Brain pericyte (primary cell): ENCODE measurements at places on chromosomes 4 and X.

GRCh38 chrX:2782778-2783177, 30.9 kb downstream of the XG start:
- no peak for DNase-seq

DNA sequence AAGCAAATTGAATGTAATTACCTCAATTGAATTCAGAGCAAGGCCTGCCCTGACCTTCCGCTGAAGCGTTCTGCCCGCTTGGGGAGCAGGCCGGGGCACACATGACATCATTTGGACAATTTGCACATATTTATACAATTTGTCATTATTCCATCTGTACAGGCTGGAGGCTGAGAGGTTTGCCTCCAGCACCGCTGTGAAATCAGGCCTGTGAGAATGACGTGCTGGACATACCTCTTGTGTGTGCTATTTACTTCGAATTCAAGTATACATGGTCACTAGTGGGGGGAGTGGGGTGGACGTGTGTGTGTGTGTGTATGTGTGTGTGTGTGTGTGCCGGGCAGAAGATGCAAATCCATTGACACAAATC, 285.6 kb downstream of the SHOX start:
- DNase-seq: no peak

GRCh38 chr4:155954118-155954685, 536 bp upstream of the CTSO start:
- DNase-seq: no peak

DNA sequence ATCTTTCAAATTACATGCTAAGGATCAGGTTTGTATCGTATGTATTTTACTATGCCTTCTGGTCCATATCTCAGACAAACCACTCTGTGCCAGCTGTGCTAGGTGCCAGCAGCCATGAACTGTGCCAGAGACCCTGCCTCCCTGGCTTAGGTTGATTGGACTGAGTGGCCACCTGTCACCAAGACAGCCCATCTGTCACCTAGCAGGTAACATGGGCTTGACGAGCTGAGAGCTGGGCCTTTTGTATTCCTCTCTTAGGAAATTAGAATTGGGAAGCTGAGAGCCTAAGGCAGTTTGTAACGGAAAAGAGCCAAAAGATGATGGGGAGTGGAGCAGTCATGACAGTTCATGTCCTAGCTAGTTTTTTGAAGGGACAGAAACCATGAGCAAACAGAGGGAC, 42.5 kb downstream of the TMEM164 start:
- DNase-seq: no peak

- no peak for DNase-seq
Observed at GRCh38 chrX:44017676-44018075, 44.5 kb upstream of the NDP start.

GRCh38 chr4:39716356-39716755, 18.4 kb downstream of the UBE2K start:
- DNase-seq: no peak

DNA sequence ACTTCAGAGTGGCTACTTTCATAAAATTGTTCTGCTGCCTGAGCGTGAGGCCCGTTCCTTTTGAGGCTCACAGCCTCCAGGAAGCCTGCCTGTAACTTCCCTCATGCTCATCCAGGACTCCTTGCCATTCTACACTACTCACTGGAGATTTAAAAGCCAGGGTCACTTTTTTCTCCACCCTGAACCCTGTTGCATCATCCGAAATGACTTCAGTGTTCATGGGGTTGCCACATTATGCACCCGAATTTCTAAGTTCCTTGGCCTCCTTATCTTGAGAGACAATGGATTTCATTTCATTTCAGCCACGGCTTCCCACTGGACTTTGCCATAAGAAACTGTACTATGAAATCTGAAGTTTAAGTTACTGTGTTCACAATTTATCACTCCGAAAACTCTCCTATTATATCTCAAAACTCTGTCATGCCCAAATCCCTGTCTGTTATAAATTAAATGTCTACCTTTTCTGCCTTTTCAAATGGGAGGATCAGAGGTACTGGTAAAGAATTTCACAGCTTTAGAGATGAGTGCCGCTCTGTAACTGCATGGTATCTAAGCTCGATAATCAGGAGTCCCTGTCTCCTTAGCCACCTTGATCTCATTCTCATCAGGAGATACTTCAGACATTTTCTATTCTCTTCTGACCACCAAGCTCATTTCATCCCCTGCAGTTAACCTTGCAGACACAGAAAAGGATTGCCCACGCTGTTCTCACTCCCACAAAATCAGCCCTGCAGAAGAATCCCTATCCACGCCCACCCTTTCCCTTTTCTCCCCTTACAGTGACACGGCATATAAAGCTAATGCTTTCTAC, 59.9 kb downstream of the TRIML1 start:
- no peak for DNase-seq

- no peak for DNase-seq
Observed at GRCh38 chr4:88178626-88179231, 20.3 kb upstream of the ABCG2 start.

DNA sequence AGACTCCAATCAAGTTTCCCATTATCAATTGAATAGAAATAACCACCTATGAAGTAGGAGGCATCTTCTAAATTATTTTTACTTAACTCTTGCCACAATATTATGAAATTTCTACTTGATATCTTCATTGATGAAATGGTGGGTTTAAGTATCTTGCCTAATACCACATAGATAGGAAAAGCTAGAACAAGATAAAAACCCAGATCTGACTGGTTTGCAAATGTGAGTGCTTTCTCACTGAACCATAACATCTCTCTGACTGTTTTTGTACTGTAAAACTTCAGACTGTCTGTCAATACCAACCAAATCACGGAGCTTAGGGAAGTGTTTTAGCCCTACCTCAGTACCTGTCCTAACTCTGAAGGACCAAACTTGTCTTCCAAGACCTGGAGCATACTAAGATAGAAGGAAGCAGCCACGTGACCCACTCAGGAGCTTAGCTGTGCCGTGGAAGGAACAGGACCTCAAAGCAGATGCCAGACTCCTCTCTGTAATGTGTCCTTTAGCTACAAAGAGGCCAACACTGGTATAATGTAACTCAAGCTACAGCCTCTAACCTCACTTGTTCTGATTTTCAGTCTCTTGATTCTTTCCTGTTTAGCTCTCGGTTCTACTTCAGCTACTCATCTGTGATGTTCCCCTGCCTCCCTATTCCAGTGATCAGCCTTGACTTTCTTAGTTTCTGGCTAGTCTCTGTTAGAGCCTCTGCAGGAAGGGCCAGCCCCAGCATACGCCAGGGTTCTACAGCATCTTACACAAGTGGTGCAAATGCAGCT, 84.4 kb downstream of the LRP2BP start:
- no peak for DNase-seq

DNA sequence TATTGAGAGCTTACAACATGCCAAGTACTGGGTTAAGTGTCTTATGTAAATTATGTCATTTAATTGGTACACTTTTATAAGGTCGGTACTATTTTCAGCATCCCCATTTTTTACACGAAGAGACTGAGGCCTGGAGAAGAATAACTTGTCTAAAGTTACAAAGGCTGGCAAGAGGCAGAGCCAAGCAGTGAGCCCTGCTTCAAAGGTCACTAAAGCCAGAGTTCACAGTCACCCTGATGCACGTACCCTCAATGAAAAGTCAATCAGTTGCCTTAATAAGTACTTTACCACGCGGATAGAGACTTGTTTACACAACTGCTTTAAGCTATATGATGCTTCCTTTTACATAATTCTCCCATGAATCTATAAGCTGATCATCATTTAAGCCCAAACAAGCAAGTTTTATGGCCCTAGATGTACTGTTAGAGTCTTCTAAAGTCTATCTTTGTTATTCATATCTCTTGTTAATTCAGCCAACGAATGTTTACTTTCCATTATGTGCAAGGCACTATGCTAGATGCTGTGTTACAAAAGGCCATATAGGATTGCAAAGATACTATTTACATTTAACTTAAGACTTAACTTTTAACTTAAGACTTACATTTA, 57.4 kb downstream of the SEL1L3 start:
- DNase-seq: no peak

- no peak for DNase-seq
Observed at GRCh38 chr4:165738571-165738970, 134.5 kb upstream of the TLL1 start.

- no peak for DNase-seq
Observed at GRCh38 chr4:77007358-77008230, 58.0 kb downstream of the SEPTIN11 start.

DNA sequence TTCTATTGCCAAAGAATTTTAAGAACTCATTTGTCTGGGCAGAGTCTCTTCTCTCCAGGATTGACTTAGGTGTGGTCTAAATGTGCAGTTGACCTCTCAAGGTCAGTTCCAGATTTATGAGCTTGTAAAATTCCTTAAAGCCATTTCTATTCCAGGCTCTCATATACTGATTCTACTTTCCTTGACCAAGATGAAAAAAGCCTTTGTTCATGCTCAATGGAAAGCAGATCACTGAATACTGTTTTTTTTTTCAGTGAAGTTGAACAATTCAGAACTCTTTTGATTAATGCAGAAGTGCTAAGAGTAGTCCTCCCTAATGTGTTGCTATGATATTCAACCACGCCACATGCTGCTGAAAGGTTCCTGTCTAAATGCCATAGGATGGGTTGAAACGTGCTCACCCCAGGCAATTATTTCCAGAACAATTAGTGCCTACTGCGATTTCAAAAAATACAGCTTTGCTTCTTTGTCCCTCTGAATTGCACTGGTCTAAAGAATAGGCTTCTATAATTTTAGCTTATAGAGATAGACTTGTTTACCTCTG, 312.4 kb upstream of the PABPC5 start:
- DNase-seq: no peak

- DNase-seq: no peak
Observed at GRCh38 chr4:95638920-95639501, 90.2 kb upstream of the UNC5C start.

DNA sequence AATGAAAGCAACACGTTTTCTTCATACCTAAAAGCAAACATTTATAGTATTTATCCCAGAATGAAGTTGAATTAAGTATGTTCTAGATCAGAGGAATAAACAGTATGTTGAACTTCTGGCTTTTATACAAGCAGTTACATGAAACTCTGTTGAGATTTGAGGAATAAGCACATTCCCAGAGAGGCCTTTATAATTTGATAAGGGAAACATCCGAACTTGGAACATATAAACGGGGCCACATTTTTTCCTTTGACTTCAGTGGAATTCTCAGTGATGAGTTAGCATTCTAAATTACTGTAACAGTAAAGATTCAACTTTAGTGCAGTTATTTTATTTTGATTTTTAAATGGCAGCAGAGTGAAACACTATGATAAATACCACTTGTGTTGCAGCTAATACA, 119.5 kb downstream of the GLRA3 start:
- no peak for DNase-seq

DNA sequence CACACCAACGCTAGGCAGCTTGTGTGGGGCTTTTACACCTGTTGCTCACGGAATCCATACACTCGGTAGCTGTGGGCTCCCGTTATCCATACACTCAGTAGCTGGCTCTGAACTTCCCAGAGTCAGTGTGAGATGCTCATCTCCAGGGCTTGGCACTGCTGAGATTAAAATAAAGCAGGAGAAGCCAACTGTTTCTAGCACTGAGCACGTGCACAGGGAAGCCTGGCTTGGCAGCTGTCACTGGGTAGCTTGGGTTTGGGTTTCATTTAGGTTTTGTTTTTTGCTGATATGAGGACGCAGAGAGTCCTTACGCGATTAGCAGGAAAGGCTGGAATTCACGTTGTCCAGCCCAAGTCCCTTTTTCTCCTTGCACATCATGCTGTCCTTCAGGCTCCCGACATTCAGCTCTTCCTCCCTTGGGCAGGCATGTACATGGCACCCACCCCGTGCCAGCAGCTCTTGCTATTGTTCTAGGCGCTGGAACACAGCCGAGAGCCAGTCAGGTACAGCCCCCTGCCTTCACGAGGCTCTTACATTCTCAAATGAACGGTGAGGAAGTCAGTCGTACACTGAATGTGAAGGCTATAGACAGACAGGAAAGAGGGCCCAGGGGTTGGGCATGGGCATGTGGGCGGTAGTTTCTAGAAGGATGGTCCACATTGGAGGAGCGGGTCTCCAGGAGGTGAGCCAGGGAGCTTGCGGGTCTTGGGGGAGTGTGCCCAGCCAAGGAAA, 25.9 kb downstream of the NSG1 start:
- no peak for DNase-seq

- no peak for DNase-seq
Observed at GRCh38 chr4:110710070-110710469, 87.2 kb upstream of the PITX2 start.

DNA sequence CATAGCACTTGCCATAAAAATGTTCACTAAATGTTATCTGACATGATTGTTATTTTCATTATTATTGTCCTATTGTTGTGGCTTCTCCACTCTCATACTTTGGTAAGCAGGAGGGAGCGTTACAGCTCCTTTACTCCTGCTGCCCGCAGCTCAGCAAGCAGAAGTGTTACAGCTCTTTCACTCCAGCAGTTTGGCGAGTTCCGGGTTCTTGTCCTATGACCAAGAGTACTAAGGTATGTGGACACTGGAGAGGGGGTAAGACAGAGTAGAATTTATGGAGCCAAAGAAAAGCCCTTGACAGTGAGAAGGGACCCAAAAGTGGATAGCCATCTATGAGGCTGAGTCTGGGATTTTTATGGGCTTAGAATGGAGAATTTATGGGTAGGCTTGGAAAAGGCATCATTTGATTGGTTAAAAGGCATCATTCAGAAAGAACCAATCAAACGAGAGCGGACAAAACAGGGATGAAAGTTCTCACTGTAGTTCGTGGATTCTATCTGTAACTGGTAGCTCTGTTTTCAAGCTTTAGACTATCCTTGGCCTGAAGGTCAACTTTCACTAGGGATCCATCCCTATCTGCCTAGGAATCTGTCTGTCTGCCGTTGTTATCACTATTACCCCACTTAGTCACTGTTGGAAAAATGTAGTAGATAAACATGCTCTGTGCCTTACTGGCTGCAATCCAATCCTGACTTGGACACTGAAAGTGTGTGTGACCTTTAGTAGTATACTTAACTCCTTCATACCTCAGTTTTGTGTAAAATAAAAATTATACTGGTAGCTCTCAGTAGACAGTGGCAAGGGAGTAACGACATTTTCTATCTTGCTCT, 545.6 kb upstream of the LCORL start:
- DNase-seq: no peak

DNA sequence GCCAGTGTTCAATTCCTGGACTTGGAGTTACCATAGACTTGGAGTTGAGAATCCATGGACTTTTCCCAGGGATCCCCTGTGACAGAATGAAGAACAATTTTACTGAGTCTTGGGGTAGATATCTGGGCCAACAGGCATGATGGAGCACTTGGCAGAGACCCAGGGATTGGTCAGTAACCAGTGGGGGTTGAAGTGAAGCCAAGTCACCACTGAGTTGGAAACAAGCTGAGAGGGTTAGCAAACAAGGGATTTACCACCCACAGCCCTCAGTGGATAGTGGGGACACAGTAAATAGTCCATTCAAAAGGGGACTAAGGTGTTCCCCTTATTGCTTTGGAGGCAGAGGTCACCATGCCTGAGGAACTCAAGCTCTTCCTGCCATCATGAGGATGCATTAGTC, 281.7 kb downstream of the PPP1R2C start:
- no peak for DNase-seq

GRCh38 chrX:70030301-70030767, 19.4 kb downstream of the AWAT2 start:
- DNase-seq: no peak

- no peak for DNase-seq
Observed at GRCh38 chrX:136584545-136584944, 52.5 kb downstream of the VGLL1 start.

GRCh38 chrX:6694221-6694620, 159.3 kb upstream of the VCX3A start:
- DNase-seq: no peak

- DNase-seq: no peak
Observed at GRCh38 chr4:76301775-76302162, 4.8 kb upstream of the STBD1 start.
